ENCODE measurements at places on chromosomes 5 and 9. TPM values are rescaled to one million over a fixed set of nuclear protein-coding genes. Genes with fewer than 3 reads are reported as not detected.

CDC25C gene
- total RNA-seq: 0.28 TPM

DNA sequence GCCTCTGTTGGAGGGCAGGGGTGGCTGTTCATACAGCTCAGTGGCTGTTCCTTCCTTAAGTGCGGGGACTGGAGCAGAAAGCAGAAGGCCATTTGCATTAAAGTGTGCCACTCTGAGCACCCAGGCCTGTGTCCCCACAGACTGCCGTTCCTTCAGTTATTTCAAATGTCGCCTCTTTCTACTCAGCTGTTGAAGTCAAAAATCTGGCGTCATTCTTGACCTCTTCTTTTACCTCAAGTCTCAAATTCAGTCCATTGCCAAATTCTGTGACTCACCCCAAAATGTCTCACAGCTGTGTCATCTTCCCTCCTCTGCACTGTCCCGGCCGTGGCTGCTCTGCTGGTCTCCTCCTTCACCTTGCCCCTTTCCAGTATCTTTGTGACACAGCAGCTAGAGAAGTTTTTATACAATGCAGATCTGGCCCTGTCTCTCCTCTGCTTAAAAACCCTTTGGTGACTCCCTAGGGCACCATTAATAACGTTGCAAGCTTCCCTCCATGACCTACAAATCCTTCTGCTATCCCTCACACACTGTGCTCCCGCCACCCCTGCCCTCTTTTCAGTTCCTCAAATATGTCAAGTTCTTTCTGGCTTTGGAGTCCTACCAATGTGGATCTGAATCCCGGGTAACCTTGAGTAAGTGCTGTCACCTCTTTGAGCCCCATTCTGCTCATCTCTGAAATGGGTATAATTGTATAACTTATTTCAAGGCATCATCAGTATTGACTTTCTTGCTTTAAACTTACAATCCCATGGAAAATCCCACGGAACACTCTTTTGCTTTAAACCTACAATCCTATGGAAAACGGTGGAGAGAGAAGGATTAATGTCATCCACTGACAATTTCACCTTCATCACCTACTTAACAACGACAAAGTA is 98.3 kb upstream of the BOD1 start:
- DNase-seq: peak; percentile 94
- no peaks in the 10 kb centered on the region for H3K27me3 ChIP-seq
- no peaks in the 10 kb centered on the region for H3K36me3 ChIP-seq
- peaks cover 13% of the 10 kb centered on the region for H3K4me1 ChIP-seq

- no peaks in the 10 kb centered on the region for H3K27me3 ChIP-seq
- no peaks in the 10 kb centered on the region for H3K4me1 ChIP-seq
- no peaks in the 10 kb centered on the region for H3K36me3 ChIP-seq
These were observed 419.8 kb upstream of the SMC2 start for GRCh38 chr9:103674271-103674670.

LCN10 gene
- not detected for total RNA-seq

SPAAR gene
- total RNA-seq: 0.83 TPM

- H3K27ac ChIP-seq: no peak overlapping the region
- no peaks in the 10 kb centered on the region for H3K4me1 ChIP-seq
- H3K27me3 ChIP-seq: peaks cover 7% of the 10 kb centered on the region
These were observed 77.8 kb upstream of the SLC1A3 start for GRCh38 chr5:36528588-36528987.

- H3K4me3 ChIP-seq: no peak overlapping the region
- no peak overlapping the region for H3K27ac ChIP-seq
- H3K27me3 ChIP-seq: no peaks in the 10 kb centered on the region
- peaks cover 49% of the 10 kb centered on the region for H3K4me1 ChIP-seq
These were observed 17.7 kb upstream of the FAM120AOS start for GRCh38 chr9:93471124-93471523.

CCL21 gene
- 55.8 TPM for total RNA-seq

- H3K4me1 ChIP-seq: no peaks in the 10 kb centered on the region
- H3K4me3 ChIP-seq: no peak overlapping the region
- H3K27me3 ChIP-seq: no peaks in the 10 kb centered on the region
- no peak for DNase-seq
These were observed 59.8 kb upstream of the RFX3 start for GRCh38 chr9:3585606-3586005.

DNA sequence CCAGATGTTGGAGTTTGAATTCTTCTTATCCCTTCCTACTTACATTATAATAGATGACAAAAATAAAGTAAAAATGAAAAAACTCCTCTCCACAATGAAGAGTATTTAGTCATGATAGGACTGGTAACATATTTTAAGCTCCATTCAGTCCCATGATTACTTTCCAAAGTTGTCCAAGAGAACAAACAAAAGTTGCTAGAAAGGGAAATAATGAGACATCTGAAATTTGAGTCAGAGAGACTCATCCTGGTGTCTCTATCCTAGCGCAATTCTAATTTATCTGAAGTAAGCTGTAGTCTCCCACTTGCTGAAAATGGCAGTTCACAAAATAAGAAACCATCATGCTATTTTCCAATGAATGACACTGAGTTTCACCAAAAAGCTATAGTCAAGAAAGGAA is 152.2 kb downstream of the BNC2 start:
- H3K27ac ChIP-seq: no peak overlapping the region
- no peaks in the 10 kb centered on the region for H3K27me3 ChIP-seq
- DNase-seq: no peak
- no peak overlapping the region for H3K4me3 ChIP-seq
- H3K36me3 ChIP-seq: no peaks in the 10 kb centered on the region
- H3K4me1 ChIP-seq: no peaks in the 10 kb centered on the region
